Stimulated activated CD8-positive, alpha-beta memory T cell treated with anti-CD3 and anti-CD28 coated beads, Interleukin-15, amount 100 ng/mL, for 24 hours (primary cell): ENCODE measurements at places on chromosomes 1 and 21.

GRCh38 chr21:18803624-18804023 lies 400.0 kb upstream of the TMPRSS15 start:
- DNase-seq, result no peak

DNA sequence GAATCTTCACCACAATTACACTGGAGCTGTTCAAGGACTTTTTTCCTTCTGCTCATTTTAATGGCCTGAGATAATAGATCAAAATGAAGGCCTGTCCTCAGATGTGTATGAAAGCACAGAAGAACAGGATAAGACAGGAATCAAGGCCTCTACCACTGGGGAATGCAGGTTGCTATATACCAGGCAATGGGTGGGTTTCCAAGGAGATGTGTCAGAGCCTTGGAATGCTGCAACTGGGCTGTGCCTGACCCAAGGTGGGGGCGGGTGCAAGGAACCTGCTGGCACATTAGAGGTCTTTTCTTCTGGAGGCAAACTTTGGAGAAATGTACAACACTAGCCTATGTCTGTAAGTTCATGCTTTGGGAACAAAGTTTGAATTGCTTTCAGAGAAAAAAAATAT lies 21.7 kb upstream of the LAMC2 start:
- DNase-seq, result no peak

DNA sequence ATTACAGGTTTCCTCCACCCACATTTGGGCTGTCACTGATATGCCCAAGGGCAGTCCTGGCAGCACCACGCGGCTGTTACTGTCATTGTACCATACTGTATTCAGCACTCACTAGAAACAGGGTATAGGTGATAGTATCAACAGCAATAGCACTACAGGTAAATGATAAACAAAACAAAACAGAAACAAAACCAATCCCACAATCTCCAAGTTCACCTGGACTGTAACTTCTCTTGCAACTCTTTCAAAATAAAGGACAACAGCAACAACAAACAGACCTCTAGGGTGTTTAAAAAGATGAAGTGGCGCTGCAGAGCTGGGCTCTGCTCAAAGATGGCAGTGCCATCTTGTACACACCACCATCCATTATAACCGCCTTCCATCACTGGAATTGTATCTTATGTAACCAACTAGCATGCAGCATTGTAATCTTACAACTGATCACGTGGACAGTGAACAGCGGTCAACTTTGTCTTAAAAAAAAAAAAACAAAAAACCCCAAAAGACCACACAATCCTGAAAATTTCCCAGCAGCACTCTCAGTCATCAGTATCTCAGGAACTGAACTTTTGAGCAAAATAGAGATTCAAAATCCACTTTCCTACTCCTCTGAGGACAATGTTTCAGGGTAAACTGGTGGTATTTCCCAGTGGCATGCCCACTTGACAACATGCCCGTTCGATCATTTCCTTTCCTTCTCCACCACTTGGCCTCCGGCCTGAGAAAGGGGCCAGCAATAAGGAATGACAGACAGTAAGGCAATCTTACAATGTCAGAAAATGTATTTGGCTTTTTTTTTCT lies 3.8 kb downstream of the IRF2BP2 start:
- DNase-seq, result no peak

DNA sequence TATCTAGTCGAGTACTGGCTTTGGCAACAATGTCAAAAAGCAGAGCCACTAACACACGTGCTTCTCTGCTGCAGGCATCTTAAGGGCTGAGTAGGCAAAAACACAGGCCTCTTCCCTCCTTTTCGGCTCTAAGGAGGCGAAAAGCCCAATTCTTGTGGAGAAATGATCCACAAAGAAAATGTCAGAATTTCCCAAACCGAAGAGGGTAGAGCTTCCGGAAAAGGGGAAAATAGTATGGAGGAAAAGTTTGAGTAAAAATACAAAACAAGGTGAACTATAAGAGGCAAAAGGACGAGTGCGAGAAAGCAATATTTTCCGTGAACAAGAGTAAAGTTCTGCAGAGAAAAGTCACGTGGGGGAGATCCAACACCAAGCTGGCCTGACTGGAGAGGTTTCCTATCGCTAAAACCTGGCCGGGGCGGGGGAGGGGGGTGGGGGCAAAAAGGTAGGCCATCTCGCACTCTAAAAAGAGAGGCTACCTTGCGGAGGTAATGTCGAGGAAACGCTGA lies 551 bp downstream of the ZRANB2 start:
- DNase-seq, result no peak

DNA sequence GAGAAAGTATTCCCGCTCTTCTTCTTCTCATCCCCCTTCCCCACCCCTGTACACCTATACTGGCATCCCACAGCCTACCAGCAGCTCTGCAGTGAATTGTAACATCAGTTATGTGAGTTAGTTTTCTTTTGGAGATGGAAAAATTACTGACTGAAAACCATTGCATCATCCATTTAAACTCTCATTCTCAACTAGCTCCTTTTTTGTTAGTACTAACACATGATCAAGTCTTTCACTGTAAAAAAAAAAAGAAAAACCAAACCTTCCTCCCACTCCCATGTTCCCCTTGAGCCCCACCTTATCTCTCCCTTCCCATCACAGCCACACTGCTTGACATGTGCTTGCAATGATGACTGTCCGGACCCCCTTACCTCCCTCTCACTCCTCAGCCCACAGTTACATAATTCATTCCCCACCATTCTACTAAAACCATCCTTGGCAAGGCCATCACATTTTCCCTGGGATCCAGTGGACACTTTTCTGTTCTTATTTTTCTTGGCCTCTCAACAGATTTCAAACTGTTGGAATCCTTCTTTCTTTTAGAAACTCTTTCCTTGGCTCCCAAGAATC lies 23.2 kb upstream of the RAVER2 start:
- DNase-seq, result no peak

DNA sequence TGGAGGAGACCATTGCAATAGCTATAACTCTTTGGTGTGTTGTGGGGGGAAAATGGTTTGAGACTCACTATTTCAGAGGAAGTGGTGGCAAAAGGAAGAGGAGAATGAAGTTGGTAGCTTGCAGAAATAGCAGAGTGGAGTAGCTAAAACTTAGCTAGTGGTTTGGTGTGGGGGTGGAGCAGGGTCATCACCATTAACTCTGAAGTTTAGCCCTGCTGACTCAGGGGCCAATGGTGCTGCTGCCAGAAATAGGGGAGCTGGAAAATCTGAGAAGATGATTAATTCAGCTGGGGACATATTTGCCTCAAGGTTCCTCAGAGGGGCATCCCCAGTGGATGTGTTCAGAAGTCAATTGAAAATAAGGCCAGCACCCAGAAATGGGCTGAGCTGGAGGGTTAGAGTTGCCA lies 65.4 kb downstream of the RUNX1 start:
- DNase-seq, result no peak

- no peak for DNase-seq
Measured at GRCh38 chr1:6570100-6570499, 9.7 kb upstream of the ZBTB48 start.

DNA sequence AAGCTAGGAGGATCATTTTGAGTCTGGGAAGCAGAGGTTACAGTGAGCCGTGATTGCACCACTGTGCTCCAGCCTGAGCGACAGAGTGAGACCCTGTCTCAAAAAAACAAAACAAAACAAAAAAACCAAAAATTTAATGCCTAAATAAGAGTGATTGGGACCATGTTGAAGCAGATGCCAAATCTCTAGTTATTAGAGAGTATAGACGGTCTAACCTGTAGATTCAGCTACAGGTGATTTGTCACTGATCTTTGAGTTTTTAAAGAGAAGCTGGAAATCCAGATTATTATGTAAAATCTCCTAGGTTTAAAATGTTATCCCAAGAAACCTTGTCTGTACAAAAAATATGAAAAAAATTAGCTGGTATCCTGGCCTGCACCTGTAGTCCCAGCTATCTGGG lies 11.5 kb downstream of the HDAC1 start:
- DNase-seq, result no peak

DNA sequence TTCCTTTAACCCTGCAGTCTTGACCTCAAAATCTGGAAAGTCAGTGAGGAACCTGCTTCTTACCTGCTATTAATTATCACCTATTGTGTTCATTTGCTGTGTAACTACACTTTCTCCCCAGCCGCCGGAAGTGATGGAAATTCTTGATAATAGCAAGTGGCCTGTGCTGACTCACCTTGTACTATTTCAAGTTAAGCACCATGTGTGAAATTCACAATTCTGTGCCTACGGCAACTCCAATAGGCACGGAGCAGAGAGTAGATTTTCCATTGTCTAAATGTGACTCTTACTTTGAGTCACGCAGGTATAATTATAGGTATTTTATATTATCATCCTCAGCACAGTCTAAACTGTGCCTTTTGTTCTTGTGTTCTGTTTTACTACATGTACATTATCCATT lies 466.8 kb downstream of the KIF26B start:
- DNase-seq, result no peak

DNA sequence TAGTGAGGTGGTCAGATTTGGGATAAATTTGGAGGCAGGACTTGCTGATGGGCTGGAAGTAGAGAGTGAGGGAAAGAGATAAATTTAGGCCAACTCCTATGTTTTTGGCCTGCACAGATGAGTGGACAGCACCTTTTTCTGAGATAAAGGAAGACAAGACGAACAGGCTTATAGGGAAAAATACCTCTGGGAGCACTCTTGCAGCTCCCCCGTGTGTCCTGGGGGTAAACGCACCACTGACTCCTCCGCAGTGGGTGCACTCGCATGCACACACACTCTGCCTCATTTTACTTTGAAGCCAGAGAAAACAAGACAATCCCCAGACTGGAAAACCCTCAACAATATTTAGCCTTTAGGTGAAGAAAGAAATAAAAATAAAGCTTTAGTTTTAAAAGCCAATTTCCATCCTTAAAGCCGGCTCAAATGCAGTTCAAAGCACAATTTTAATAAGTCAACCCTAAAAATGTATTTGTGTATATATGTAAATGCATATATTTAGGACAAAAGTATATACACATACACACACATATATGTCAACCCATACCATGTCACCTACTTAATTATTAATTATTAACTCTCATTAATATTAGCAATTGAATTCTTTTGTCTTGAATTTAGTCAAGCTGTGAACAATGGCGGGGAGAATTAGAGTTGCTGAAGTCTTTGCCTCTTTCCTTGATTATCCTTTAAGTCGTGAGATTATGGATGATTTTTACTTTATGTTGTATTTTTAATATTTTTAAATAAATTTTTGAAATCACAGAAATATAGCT lies 341.8 kb downstream of the ZNF326 start:
- no peak for DNase-seq

DNA sequence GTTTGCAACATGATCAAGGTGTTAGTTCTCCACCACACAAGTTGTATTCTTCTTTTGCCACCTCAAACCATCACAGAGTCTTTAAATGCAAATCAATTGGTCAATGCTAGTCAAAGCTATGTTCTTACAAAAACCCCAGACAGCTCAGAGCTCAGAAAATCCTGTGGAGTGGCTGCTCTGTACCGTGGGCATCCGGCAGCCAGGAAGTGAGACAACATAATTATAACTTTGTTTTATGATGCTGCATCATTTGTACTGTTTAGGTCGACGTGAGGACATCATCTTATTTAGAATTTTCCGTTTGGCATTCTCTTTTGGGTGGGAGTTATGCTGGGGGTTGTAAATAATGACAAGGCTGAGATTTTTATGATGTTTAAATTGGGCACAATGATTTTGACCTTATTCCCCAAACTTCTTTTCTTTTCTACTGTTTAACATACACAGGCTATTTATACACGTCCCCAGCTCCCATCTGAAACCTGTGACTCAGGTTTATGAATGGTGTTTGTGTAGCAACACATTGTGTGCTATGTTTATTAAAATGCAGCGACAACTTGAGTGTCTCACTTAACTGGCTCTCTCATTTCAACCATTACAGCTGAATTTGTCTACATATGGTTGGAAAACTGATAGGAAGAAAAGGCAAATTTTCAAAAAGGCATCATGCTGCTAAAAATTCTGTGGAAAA lies 124.0 kb downstream of the CNIH3 start:
- no peak for DNase-seq

DNA sequence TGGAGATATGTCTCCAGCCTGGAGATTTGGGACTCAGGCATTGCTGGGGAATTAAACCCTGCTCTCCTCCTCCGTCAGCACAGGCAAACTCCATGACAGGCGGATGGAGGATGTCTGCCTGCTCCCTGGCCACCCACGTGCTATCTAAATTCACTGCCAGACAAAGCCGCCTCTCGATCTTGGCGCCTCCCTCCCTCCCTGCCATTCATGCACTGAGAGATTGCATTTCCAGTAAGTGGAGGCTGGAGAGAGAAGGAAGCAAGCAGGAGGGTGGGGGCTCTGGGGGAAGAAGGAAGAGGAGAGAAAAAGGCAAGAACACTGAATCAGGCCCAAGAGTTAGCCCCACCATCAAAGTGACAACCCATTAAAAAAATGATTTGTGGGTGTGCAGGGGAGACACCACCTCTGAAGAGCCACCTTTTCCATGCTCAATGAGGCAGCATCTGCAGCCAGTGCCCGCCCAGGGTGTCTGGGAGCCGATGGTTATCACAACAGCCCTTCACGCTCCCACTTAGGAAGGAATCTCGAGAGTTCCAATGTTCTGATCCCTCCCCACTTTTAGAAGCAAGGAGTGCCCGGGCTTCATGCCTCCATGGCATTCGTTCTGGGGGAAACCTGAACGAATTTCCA lies 183.0 kb downstream of the HIVEP3 start:
- DNase-seq, result no peak

- no peak for DNase-seq
Measured at GRCh38 chr1:160236806-160237205, 25.5 kb downstream of the DCAF8 start.

GRCh38 chr1:86517336-86517735 lies 29.5 kb upstream of the CLCA4 start:
- DNase-seq, result no peak

- DNase-seq, result no peak
Measured at GRCh38 chr1:229479660-229480399, 28.3 kb downstream of the NUP133 start.

- no peak for DNase-seq
Measured at GRCh38 chr1:229127301-229127700, 143.6 kb upstream of the RAB4A start.

DNA sequence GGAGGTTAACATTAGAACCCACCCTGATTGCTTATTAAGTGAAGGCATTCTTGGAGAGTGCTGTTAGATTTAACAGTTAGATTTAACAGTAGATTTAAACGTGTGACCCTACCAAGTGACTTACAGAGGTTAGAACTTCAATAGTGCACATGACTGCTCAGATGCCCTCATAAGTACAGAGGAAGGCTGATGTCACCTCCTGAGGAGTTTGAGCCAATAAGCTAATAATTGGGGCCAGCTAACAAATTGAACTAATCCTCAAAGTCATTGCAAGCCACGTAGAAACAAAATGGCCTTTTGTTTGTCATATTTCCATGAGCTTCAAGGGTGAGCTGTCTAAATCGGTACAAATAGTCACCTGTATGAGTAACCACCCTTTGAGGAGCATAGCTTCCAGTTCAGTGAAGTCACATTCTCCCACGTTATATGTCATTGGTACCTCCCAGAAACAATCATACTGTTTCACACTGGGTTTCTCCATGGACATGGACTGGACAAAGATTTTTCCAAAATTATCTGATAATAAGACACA lies 11.7 kb downstream of the AVPR1B start:
- no peak for DNase-seq

GRCh38 chr1:180501865-180502360 lies 464 bp downstream of the ACBD6 start:
- DNase-seq, result no peak

- DNase-seq, result no peak
Measured at GRCh38 chr1:7898962-7899361, 41.7 kb downstream of the TNFRSF9 start.

- no peak for DNase-seq
Measured at GRCh38 chr21:33522953-33523349, 19.0 kb downstream of the GART start.
